ENCODE measurements at places on chromosomes 5 and 9. TPM values are rescaled to one million over a fixed set of nuclear protein-coding genes. Genes with fewer than 3 reads are reported as not detected.

DNA sequence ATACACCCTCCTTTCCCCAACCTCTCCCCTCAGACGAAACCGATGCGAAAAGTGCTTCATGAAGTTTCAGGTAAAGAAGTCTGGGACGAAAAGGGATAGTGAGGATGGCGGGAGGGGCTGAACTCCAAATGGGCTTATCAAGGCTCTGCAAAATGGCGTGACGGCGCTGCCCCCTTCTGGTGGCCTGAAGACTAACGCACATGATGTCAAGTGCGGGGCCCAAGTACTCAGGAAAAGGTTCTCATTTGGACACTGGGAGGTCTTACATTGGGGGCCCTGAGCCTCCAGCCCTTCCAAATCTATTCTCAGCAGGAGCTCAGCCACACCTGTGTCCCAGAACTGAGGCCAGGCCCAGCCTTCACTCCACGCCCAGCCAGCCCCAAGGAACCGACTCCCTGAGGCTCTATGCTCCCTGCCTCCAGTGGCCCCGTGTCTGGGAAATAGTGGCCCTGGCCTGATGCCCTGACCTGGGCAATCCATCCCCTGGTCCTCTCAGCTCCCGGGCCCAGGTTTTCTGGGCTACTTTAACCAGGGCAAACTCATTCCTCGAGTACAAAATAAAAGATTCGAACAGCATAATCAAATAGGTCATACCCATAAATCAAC, 119.9 kb downstream of the KCNIP1 start:
- DNase-seq = no peak

DNA sequence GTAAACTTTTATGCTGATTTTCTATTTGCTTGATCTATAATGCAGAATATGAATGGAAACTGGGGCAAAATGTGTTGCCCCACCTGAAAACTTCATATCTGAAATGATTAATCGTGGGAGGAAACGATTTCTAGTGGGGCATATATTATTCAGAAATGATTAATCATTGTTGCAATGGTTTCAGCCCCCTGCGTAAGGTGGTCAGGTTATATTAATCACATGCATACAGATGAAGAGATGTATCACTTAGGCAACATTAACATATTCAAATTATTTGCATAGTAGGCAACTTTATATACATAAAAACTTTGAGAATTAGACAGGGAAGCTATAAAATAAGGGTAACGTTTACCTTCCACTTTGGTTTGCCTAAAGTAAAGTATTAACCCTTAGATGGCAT, 49.8 kb downstream of the LSM11 start:
- DNase-seq = no peak

The RMI1 gene
- total RNA-seq = 3.4 TPM

GRCh38 chr5:71922584-71923106, 184.6 kb upstream of the MAP1B start:
- no peak for DNase-seq
